Activated naive CD4-positive, alpha-beta T cell treated with anti-CD3 and anti-CD28 coated beads, Interleukin-2, amount 50 U/mL, for 16 hours (primary cell): ENCODE measurements at places on chromosomes 3 and 15.

GRCh38 chr3:139506766-139507165 is 30.4 kb upstream of the RBP2 start:
- DNase-seq, result no peak

DNA sequence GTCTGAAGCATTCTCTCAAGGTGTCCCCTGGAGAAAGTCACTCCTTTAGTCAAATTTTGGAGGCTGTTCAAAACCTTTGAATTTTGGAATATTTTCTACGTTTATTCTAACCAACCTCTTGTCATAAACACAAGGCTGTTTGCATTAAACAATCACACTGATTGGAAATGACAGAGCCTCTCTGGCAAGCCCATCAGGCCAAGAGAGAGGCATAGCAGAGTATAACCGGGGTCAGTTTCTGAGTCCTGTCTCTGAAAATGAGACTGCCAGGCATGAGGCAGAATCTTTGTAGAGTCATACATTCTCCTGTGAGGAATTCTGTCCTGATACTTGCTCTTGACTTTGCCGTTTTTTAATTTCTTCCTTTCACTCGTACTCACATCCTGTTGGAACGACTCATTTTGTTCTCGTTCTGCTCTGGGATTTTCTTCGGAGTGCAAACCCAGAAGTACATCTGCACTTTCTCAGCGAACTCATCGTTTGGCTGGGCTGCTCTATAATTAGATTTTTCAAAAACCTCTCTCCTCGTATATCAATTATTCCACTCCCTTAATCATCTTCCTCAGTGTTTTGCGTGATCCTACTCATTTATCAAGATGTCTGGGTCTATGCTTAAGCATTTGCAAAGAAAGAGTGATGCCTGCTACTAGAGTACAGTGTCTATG is 114.2 kb downstream of the AGBL1 start:
- no peak for DNase-seq

DNA sequence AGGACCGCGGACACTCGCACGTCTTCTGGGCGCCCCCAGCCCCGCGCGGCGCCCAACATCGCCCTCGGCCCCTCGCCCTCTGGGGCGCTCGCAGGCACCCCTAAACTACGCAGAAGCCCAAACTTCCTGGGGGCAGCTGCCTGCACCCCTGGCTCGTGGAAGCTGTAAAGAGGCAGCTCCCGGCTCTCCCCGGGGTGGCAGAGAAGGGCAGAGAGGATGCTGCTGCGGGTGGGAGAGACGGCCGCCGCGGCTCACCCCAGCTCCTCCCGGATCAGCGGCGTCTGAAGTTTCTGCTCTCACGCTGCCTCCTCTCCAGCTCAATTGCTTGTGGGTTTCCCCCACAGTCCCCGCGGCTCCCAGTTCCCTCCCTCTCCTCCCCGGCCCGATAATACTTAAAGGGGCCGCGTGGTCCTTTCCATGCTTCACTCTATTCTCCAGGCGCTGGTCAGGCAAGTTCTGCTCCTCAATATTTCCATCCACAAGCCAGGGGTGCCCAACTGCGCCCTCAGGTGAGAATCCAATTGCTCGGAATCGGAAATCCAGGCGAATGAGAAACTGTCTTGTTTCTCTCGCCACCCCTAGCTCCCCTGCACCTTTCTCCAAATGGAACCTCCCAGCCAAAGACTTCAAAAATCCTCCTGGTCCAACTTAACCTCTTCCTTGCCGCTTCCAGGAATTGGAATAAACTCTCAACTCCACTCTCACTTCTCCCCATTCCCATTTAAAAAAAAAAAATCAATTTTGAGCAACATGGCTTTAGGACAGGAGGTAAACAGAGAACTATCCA is 748.5 kb downstream of the ROBO1 start:
- no peak for DNase-seq

GRCh38 chr3:55402886-55403609 is 84.1 kb downstream of the WNT5A start:
- DNase-seq, result no peak

- DNase-seq, result no peak
These were observed 12.1 kb downstream of the SEMA3F start for GRCh38 chr3:50167069-50167840.

DNA sequence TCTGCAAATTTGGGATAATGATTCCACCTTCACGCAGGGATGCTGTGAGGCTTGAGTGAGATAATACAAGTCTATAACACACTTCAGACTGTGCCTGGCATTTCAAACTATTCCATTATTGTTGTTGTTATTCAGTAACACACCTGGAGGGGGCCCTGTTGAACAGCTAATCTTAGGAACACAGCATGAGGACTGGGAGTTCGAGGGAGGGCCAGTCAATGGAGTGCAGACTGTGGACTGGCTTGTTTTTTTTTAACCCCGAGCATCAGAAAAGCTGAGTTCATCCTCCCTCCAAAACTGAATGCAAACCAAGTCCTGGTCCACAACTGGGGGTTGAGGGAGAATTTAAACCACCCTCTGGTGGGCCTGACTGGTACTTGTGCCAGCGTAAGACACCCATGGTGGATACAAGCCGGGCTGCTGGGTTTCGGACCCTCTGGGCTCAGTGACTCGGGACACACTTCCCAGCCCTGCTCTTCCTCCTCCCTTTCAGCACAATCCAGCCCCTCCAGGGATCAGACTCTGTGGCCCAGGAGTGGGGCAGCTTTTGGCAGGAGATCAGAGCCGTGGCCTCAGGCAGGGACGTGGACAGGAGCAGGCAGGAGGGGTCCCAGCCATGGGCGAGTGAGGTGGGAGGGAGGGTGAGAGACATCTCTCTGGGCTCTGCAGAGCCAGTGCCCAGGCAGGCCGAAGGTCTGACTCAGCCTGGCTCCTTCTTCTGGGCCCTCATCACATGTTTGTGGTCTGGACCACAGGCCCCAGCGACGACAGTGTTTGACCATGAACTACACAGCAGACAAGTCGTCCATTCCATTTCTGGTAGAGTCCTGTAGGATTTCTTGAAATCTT is 36.3 kb upstream of the MEX3B start:
- DNase-seq, result no peak

DNA sequence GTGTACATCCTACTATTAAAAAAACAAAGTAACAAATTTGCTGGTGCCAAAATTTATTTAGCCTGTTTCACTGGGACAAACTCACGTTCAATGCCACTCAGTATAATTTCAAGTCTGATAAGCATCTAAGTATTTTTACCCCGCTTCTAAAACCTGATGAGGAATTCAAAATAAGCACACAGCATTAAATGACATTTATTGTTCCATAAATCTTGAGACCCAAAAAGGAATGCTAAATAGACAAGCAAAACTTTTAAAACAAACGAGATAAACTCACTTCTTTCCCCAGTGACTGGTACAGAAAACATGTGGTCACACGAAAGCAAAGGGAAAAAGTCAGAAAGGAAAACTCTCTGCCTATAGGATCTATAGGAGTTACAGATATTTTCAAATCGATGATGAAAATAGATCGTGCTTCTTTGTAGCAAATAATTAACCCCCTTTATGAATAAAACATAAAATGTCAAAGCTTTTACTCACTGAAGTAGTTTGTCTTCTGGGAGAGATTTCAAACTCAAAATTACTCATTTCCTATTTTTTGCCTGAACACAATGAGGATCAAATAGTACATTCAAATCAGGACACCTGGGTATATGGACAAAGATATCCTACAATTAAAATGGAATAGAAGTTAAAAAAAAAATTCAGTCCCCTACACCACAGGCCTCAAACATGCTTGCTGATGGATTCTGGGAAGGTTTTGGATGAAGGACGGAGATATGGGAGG is 51.7 kb downstream of the UBP1 start:
- DNase-seq, result no peak

DNA sequence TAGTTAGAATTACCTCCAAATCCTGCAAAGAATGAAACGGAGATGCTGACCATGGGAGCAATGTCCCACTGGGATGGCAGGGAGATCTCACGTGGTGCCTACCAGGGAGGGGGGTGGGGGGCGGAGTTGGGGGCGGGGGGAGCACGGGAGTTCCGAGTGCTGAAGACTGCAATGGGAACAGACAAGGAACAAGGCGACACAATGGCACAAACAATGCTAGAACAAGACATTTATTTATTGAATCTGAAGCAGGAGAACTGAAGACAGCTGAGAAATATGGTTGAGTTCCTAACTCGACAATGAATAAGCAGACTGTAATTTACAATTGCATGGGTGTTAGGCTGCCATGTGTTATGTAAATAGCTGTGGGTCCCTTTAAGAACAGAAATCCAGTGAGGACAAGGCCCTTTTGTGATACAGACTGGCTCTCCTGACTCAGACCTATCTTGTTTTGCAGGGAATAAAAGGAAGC is 91.2 kb downstream of the AQP9 start:
- DNase-seq, result no peak

DNA sequence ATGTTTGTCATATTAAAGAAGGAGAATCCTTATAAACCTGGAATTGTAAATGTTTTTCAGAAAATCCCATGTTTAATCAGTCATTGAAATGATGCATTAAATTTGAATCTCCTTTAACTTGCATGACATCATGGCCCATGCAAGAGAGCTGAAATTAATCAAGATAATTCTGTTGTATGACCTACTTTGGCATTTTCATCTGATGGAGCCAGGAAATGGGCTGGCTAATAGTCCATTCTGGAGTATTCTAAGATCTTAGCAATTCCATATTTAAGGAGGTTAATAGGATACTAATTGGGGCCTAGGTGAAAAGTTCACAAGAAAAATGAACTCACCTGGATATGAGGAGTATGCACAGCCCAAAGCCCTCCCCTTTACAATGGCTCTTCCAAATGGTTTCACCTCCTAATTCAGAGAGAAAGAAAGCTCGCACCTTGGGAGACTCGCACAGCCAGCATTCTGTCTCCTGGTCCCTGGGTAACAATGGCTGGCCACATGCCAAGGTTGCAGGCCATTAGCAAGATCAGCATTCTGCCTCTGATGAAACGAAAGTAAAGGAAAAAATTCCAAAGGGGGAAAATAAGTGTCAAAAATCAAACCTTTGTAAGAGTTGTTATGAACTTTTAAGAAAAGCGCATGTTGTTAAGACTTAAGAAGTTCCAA is 786.4 kb downstream of the MCTP2 start:
- DNase-seq, result no peak

DNA sequence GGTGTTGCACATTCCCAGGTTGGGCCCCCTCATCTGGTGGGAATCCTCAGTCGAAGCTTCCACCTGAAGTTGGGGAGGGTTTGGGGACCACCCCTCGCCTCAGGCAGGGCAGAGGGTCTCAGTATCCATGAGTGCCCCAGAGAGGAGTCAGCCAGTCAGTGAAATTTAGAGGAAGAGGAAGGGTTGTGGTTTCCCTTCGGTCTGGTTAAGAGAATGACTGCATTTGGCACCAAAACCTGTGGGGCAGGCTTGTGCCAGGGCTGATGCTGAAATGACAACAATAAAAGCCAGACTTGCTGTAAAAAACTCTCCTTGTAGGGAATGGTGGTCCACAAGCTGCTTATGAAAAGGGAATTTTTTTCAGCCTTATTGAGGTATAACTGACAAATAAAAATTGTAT is 22.6 kb downstream of the LMCD1 start:
- no peak for DNase-seq

GRCh38 chr3:58693940-58694850 is 27.6 kb upstream of the FAM3D start:
- no peak for DNase-seq

DNA sequence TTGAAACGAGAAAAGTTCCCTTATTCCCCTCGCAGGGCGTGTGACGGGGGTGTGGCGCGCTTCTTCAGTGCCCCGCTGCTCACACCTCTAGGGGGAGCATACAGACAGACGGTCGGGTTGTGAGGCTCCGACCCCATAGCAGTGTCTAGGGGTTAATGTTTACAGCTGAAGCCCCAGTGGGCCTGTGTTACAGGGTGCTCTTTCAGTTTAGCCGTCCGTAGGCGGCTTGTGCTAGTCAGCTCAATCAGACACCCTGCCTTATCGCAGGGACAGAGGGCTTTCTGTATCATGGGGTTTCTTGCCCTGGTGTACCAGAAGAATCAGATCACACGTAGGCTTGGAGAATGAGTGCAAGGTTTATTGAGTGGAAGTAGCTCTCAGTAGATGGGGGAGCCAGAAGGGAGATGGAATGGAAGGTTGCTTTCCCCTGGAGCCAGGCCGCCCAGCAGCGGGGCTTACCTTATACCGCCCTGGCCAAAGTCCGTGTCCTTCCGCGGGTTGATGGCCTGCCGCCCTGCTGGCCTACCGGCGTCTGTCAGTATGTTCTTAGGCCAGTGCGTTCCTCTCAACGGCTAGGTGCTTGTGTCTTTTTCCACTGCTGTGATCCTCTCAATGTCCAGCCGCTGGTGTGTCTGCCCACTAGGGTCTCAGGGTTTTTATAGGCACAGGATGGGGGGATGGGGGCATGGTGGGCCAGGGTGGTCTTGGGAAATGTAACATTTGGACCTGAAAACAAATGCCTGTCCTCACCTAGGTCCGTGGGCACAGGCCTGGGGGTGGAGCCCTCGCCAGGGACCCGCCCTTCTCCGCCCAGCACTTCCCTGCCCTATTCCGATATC is 32.2 kb upstream of the ACP3 start:
- DNase-seq, result no peak

GRCh38 chr15:96107916-96108315 is 222.6 kb upstream of the NR2F2 start:
- DNase-seq, result no peak

DNA sequence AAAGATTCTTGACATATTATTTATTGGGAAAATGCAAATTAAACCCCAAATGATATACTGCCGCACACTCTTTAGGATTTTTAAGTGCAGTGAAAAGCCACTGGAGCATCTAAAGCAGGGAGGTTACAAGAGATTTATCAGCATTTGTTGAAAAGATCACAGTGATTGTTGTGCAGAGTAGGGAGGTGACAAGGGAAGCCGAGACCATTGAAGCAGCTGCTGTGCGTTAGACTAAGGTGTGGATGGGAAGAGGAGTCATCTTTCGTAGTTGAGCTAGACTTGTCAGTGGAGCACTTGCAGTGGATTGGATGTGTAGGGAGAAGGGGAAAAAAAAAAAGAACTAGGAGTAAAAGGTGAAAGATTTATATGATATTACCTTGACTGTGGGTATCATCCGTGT is 854.6 kb downstream of the NTRK3 start:
- DNase-seq, result no peak

DNA sequence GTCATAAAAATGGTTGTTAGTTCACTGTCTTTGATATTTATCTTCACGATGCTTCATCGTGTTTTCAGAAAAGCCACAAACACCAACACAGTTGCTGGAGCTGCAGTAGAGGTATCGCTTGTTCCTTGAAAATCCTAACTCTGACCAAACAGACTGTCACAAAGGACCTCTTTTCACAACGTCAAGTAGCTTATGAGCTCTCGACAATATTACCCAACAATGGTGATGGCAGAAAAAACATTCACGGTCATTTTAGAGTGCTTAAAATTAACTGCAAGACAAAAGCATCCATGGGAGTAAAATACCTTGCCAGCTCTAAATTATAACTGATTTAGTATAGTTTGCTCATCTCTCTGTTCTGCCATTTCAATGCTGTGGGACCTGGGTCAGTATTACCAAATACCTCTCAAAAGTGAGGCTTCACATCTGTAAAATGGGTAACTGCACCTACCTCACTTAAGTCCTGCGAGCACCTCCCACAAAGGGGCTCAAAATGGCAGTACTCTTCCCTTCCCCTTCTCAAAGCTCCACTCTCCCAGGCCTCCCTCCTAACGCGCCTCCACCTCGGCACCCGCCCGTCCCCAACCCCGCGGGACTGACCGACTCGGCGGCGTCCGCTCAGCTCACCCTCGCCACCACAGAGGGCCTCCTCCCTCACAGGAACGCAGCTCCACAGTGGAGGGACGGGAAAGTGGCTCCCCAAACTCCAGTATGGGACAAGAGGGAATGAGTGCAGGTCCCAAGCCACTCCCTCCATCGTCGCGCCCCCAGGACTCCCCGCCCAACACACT is 546 bp downstream of the TRIM59 start:
- no peak for DNase-seq
